ENCODE measurements at places on chromosomes 5 and 9.

DNA sequence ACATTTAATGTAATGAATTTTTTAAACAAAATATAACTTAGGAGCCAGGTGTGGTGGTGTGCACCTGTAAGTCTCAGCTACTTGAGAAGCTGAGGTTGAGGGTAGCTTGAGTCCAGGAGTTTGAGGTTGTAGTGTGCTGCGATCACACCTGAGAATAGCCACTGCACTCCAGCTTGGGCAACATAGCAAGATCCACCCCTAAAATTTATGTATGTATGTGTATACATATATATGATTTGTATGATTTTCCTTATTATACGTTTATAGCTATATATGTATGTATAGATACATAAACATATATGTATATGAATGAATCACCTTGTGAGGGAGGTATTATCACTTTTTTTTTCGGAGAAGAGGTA is 653 bp upstream of the CCNI2 start:
- H3K36me3 ChIP-seq: no peaks in the 10 kb centered on the region
- H3K4me3 ChIP-seq: no peak overlapping the region
- H3K4me1 ChIP-seq: peaks cover 15% of the 10 kb centered on the region

DNA sequence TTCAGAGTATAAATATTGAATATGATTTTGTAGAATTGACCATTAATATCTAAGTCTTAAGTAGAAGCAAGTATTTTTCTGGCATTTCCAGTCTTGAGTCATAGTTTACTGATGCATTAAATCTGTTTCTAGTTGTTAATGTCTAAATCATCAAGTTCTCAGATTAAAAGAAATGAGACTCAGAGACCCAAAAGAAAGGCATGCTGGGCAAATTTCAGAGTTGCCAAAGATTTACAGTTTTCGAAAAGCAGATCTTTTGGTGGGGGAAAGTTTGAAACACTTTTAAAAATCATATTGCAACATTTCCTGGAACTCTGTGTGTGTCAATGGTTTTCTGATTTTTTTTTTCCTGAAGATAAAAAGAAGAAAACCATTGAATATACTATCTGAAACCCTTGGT is 60.9 kb downstream of the ANKRD55 start:
- H3K4me3 ChIP-seq: no peak overlapping the region
- peaks cover 9% of the 10 kb centered on the region for H3K4me1 ChIP-seq
- H3K36me3 ChIP-seq: no peaks in the 10 kb centered on the region
- H3K27me3 ChIP-seq: no peaks in the 10 kb centered on the region
- DNase-seq: no peak
- no peak overlapping the region for H3K27ac ChIP-seq

GRCh38 chr5:100777680-100778300 is 125.3 kb downstream of the ST8SIA4 start:
- H3K27ac ChIP-seq: peak overlapping the region; percentile 6
- no peak for DNase-seq
- no peak overlapping the region for H3K4me3 ChIP-seq
- H3K36me3 ChIP-seq: no peaks in the 10 kb centered on the region

DNA sequence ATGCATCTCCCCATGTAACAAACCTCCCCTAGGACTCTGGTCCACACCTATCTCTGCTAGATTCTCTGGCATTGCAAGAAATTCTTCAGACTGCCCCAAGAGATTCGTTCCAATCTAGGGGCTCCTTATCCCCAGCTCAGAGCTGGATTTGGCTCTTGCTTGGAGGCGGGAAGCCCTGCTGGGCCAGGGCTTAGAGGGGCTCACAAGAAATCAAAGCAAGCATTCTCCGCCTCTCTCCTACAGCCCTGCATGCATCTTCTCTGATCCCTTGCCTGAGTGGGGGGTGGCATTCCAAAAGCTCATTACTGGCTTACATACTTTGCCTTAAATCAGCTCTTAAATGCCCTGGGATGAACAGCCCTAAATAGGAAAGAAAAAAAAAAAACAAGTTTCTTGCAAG is 75.8 kb downstream of the KCNIP1 start:
- peaks cover 2% of the 10 kb centered on the region for H3K4me1 ChIP-seq
- H3K27ac ChIP-seq: no peak overlapping the region
- H3K36me3 ChIP-seq: no peaks in the 10 kb centered on the region
- H3K27me3 ChIP-seq: no peaks in the 10 kb centered on the region
- DNase-seq: no peak

DNA sequence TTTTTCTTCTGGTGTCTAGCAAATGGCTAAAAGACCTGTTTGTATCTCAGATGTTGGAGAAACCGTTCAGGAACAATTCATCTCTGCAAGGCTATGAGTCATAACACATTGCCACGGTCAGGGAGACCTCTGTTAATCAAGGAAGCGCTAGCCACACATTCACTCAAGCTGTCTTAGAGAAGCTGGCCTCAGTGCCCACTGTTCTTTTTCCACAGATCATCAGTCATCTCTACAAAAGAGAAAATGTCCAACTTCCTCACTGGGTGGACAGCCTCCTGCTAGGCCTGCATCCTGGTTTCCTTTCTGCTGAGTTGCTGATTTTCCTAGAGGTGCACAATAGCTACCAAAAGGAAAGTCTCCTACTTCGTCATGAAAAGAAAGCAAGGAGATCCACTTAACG is 360.5 kb downstream of the BNC2 start:
- DNase-seq: peak; percentile 25
- no peak overlapping the region for H3K27ac ChIP-seq
- no peaks in the 10 kb centered on the region for H3K27me3 ChIP-seq
- H3K4me3 ChIP-seq: no peak overlapping the region

GRCh38 chr5:113321276-113321675 is 113.5 kb downstream of the TSSK1B start:
- no peaks in the 10 kb centered on the region for H3K4me1 ChIP-seq
- H3K27me3 ChIP-seq: no peaks in the 10 kb centered on the region
- no peaks in the 10 kb centered on the region for H3K36me3 ChIP-seq
- DNase-seq: no peak
- H3K27ac ChIP-seq: no peak overlapping the region

- H3K27me3 ChIP-seq: no peaks in the 10 kb centered on the region
- peaks cover 6% of the 10 kb centered on the region for H3K4me1 ChIP-seq
- no peak overlapping the region for H3K27ac ChIP-seq
- no peak for DNase-seq
- H3K4me3 ChIP-seq: no peak overlapping the region
Observed at GRCh38 chr9:93258419-93258817, 74.5 kb downstream of the WNK2 start.

GRCh38 chr5:168202996-168203395 is 88.4 kb upstream of the WWC1 start:
- H3K36me3 ChIP-seq: peaks cover 3% of the 10 kb centered on the region
- H3K4me3 ChIP-seq: no peak overlapping the region
- H3K27ac ChIP-seq: no peak overlapping the region
- H3K4me1 ChIP-seq: no peaks in the 10 kb centered on the region
- no peaks in the 10 kb centered on the region for H3K27me3 ChIP-seq

GRCh38 chr9:69817202-69817601 is 3.4 kb upstream of the CFAP95 start:
- no peaks in the 10 kb centered on the region for H3K27me3 ChIP-seq
- H3K4me3 ChIP-seq: no peak overlapping the region
- no peaks in the 10 kb centered on the region for H3K36me3 ChIP-seq
- DNase-seq: no peak
- peaks cover 2% of the 10 kb centered on the region for H3K4me1 ChIP-seq

- no peak overlapping the region for H3K27ac ChIP-seq
- no peaks in the 10 kb centered on the region for H3K36me3 ChIP-seq
- no peak overlapping the region for H3K4me3 ChIP-seq
- H3K4me1 ChIP-seq: no peaks in the 10 kb centered on the region
- DNase-seq: no peak
Observed at GRCh38 chr5:132003170-132003744, 8.2 kb downstream of the ACSL6 start.

DNA sequence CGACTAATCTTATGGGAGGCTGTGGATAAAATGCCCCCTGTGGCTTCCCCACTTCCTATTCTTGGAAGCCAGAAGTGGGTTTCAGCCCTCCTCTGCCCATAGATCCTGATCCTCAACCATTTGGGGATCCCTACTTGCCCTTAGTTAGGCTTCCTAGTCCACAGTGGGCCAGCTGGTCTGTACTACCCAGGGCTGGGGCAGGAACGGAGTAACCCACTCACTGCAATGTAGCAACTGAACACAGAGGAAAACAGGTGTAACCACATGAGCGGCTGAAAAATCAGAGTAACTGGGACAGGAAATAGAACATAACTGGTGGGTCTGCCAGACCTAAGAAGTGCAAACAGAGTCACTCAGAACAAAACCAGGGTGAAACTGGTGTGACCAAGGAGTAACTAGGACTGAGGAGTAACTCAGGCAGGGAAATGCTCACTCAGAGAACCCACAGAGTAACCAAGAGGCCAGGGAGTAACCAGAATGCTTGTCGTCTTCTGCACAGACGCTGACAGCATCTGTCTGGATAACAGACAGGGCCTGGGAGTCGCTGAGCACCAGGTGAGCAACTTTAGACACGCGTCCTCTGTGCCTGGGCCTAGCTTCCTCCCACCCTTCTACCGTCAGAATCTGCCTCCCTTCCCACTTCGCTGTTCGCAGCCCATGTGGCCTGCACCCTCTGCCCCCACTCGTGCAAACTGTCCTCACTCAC is 1.0 kb downstream of the AQP3 start:
- no peaks in the 10 kb centered on the region for H3K36me3 ChIP-seq
- H3K4me3 ChIP-seq: no peak overlapping the region
- peaks cover 20% of the 10 kb centered on the region for H3K4me1 ChIP-seq
- no peak overlapping the region for H3K27ac ChIP-seq
- H3K27me3 ChIP-seq: peaks cover 4% of the 10 kb centered on the region

DNA sequence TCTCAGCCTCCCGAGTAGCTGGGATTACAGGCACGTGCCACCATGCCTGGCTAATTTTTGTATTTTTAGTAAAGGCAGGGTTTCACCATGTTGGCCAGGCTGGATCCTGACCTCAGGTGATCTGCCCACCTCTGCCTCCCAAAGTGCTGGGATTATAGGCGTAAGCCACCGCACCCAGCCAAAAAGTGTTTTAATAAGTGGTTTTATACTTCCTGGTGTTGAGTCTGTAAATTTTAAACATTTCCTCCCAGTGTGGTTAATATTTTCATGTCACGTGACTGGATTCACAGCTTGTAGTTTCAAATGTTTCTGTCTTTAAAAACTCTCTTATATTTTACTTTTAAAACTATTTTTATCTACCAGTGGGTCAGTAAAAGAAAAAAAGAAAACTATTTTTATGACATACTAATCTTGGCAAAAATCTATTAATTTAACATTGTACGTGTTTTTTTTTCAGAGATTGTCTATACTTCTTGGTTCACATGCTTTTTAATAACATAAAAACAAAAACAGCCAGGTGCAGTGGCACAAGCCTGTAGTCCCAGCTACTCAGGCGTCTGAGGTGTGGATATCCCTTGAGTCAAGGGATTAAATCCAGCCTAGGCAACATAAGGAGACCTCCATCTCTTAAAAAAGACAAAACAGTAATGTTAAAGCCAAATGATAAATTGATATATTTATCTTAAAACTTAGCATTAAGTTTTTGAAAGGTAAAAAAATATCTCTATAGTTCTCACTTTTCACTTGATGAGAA is 117.1 kb downstream of the DMXL1 start:
- no peaks in the 10 kb centered on the region for H3K36me3 ChIP-seq
- H3K4me3 ChIP-seq: no peak overlapping the region
- H3K27ac ChIP-seq: no peak overlapping the region
- DNase-seq: no peak
- no peaks in the 10 kb centered on the region for H3K4me1 ChIP-seq
- H3K27me3 ChIP-seq: no peaks in the 10 kb centered on the region

- no peak overlapping the region for H3K27ac ChIP-seq
- H3K27me3 ChIP-seq: no peaks in the 10 kb centered on the region
- no peak for DNase-seq
- no peaks in the 10 kb centered on the region for H3K4me1 ChIP-seq
- no peak overlapping the region for H3K4me3 ChIP-seq
Observed at GRCh38 chr5:1745796-1746370, 53.8 kb downstream of the MRPL36 start.

DNA sequence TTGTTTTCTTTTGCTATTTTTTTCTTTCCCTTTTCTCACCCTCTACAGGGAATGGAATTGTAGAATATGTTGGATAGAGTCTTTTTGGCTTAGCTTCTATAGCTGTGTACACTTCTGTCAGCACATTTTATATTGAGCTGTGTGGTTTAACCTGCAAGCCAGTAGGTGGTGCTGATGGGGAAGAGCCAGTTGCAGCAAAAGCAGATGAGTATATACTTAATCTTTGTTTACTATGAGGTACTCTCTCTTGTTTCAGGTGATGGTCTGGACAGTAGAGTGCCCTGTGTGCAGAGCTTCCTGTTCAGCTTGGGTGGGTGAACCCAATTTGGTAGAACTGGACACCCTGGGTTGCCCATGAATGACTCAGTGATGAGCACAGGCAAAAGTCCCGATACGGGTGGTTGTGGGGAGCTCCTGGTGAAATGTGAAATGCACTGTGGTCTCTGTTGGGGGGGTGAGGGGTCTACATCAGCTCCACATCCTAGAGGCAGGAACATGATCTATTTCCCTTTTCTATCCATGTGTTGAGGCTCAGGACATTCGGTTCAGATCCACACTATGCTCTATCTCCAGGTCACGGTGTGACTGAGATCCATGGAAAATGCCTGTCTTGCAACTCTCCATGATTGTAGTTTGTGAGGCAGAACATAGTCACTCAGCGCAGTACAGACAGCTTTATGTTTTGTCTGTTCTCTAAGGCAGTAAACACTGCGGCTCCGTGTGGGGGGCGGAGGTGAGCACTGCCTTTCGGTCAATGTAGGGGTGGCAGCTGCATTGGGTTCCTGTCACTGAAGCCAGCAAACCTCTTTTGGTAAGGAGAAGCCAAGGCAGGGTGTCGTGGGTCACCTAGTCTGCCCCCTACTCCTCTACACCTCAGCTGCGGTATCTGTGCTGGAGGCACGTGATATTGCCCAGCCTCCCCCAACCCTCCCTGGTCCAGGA is 353.2 kb downstream of the PRR16 start:
- no peaks in the 10 kb centered on the region for H3K4me1 ChIP-seq
- no peak for DNase-seq
- H3K27ac ChIP-seq: no peak overlapping the region
- H3K27me3 ChIP-seq: no peaks in the 10 kb centered on the region

- no peak overlapping the region for H3K4me3 ChIP-seq
- no peaks in the 10 kb centered on the region for H3K36me3 ChIP-seq
- H3K27me3 ChIP-seq: no peaks in the 10 kb centered on the region
- H3K4me1 ChIP-seq: peaks cover 3% of the 10 kb centered on the region
- no peak for DNase-seq
Observed at GRCh38 chr5:100799166-100799565, 103.9 kb downstream of the ST8SIA4 start.

- H3K4me1 ChIP-seq: peaks cover 79% of the 10 kb centered on the region
- H3K4me3 ChIP-seq: no peak overlapping the region
- H3K27me3 ChIP-seq: no peaks in the 10 kb centered on the region
- H3K36me3 ChIP-seq: peaks cover 13% of the 10 kb centered on the region
- DNase-seq: peak; percentile 91
- peak overlapping the region; percentile 5 for H3K27ac ChIP-seq
Observed at GRCh38 chr9:124298646-124299235, 41.0 kb downstream of the NEK6 start.

DNA sequence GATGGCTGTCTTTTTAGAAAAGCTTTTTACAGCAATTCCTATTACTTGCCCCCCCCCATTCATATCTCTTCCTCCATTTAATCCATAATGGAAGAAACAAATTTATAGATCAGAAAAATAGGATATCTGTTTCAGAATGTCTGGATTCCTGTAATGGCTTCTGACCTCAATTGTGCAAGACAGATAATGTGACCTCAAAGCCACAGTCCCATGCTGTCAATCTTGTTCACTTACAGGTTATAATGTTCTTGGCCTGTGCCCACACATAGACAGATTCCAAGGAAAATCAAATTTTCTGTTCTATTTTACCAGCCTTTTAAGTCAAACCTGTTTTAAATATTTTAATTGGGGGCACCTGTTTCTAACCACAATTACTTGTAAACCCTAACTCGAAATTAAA is 143.4 kb downstream of the ENTREP1 start:
- no peak overlapping the region for H3K27ac ChIP-seq
- H3K36me3 ChIP-seq: no peaks in the 10 kb centered on the region
- H3K4me1 ChIP-seq: no peaks in the 10 kb centered on the region
- no peaks in the 10 kb centered on the region for H3K27me3 ChIP-seq
- no peak overlapping the region for H3K4me3 ChIP-seq
- no peak for DNase-seq

Measured in trophoblast cell (in vitro differentiated cells and primary cell).